NCI-H446 treated with DMSO at 0.1 percent for 48 hours (cell line): ENCODE measurements at places on chromosomes 5 and 9.

- DNase-seq: no peak
These were observed 687.8 kb downstream of the SLCO4C1 start for GRCh38 chr5:101608322-101608721.

DNA sequence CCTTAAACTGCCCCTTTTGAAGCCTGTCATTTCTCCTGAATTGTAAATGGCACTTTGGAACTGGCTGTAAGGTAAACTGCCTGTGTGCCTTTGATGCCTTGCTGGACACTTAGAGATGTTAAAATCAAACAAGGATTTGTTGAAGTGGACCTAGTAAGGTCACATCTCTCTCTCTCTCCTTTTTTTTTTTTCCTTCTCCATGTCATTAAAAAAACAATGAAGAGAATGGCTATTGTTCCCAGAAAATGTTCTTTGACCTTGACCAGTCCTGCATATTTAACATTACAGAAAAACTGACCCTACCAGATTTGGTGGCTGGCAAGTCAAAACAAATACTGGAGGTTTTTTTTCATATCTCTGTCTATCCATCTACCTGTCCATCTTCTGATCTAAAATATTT lies 2.9 kb upstream of the DAB2 start:
- no peak for DNase-seq

DNA sequence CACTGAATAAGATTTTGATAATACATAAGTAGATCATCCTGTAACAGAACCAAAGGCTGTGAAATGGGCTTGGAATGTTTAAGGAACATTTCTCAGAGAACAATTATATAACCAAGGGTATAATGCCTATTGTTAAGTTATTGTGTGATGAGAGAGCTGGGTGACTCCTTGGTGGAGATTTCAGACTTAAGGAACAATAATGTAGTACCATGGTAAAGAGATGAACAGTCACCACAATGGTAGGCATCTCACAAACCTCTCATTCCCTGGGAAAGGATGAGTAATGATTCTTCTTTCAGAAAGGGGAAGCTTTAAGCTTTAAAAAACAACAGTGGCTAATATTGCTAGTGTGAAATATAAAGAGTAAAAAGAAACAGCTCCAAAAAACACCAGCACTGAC lies 147.4 kb downstream of the TRIM36 start:
- DNase-seq: no peak

- no peak for DNase-seq
These were observed 106.7 kb upstream of the IER5L start for GRCh38 chr9:129284607-129285291.

DNA sequence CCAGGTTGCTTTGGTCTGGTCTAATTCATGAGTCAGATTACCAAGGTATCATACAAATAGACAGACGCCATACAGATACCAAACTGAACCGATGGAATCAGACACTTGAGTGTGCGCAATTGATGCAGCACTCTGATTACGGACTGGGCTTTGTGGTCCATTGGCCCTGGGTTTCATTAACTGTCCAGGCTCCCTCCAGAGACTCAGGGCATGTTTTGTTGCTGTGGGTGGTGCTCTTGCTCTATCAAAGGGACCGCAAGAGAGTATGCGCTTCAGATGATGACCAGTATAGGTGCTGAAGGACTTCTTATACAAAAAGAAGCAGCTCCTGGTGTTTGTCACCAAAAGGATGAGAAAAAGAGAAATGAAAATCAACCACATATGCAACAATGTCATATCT lies 36.9 kb upstream of the ANKRD55 start:
- no peak for DNase-seq

- no peak for DNase-seq
These were observed 103.5 kb upstream of the NR3C1 start for GRCh38 chr5:143506836-143507552.

DNA sequence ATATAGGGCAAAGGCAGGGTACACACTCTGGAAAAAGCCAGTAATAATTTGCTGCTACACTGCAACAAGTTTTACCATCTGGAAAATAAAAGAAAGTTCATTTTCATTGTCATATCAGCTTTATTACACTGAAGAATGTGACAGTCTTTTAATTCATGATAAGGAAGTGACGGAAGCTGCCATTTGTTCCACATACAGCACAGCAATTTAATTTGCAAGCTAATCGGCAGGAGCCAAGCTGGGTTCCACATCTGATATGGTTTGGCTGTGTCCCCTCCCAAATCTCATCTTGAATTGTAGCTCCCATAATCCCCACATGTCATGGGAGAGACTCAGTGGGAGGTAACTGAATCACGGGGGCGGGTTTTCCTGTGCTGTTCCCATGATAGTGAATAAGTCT lies 16.5 kb downstream of the PRELID2 start:
- DNase-seq: no peak

DNA sequence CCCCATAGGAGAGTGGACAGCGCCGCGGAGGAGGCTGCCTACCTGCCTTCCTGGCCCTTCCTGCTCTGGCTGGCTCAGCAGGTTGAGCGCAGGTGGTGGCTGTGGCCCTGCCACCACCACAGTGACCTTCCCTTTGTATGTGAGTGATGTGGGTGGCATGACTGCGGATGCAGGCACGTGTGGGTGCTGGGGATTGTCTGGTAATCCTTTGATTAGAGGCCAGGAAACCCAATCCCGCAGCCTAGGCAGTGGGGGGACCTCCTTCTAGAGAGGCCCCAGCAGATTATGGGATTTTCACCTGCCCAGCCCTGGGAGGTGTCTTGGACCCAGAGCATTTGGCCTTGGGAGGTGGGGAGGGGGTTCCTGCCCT lies 16.5 kb downstream of the RXRA start:
- DNase-seq: no peak

- DNase-seq: no peak
These were observed 800.7 kb upstream of the CTNND2 start for GRCh38 chr5:12704955-12705354.

- no peak for DNase-seq
These were observed 77.5 kb downstream of the SLC1A3 start for GRCh38 chr5:36683821-36684434.

DNA sequence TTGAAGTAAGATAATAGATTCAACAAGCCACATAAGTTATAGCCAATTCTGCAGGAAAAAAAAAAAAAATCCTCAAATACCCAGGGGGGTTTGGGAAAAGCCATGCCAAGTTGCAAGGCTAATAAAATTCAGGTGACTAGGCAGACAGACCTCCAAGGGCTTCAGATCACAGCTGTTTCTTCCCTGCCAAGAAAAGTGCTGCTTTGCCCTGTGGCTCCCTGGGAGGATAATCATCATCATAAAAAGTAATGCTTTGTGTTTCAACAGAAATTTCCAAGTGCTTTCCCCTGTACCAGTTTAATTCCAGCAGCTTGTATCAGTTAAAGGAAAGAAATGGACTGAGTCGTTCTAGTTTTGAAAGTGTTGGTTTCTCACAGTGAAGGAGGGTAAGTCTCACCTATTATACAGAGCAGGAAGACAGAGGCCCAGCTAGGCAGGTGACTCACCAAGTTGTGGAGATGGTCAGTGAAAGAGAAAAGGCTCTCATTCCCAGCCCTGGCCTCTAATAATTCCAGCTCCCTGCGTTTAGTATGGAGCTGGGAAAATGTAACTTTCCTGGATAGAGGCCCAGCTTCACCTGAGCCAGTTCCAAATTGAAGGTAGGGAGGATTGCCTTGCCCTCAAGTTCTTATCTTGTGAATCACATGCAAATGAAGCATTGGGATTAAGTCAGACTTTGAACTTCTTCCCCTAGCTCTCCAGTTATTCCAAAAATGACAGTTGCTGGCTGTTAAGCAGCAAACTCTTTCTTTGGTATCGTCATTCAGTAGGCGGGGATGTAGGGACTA lies 263.4 kb downstream of the GRIA1 start:
- peak; percentile 25 for DNase-seq

DNA sequence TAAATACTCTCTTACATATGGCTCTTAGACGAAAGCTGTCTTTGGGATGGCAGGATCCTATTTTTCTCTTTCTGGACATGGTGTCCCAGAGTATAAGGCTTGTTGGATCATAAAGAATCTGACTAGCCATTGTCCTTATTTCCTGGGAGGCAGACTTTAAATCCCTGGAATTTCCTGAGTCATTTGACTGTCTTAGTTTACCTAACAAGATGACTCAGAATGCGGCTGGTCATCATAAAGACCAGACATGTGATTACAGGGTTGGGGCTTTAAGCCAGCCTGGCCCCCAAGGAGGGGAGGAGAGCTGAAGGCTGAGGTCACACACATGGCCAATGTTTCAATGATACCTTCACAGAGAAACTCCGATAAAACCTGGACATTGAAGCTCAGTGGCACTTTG lies 37.2 kb downstream of the FAM240B start:
- no peak for DNase-seq

- no peak for DNase-seq
These were observed 12.5 kb upstream of the SSBP2 start for GRCh38 chr5:81763294-81763928.

GRCh38 chr5:161022151-161022550 lies 170.1 kb upstream of the ATP10B start:
- no peak for DNase-seq

- DNase-seq: no peak
These were observed 111.4 kb upstream of the ARRDC3 start for GRCh38 chr5:91494447-91494996.

DNA sequence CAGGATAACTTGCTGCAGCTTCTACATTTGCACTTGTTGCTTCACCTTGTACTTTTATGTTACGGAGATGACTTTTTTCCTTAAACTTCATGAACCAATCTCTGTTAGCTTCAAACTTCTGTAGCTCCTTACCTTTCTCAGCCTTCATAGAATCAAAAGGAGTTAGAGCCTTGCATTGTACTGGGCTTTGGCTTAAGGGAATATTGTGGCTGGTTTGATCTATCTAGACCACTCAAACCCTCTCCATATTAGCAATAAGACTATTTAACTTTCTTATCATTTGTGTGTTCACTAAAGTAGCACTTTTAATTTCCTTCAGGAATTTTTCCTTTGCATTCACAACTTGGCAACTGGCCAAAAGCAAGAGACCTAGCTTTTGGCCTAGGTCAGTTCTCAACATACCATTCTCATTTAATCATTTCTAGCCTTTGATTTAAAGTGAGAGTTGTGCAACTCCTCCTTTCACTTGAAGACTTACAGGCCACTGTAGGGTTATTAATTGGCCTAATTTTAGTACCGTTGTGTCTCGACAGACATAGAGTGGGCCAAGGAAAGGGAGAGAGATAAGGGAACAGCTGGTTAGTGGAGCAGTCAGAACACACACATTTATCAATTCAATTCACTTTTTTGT lies 63.7 kb downstream of the SHOC1 start:
- DNase-seq: no peak

GRCh38 chr5:54311176-54311677 lies 854 bp upstream of the ARL15 start:
- DNase-seq: no peak

DNA sequence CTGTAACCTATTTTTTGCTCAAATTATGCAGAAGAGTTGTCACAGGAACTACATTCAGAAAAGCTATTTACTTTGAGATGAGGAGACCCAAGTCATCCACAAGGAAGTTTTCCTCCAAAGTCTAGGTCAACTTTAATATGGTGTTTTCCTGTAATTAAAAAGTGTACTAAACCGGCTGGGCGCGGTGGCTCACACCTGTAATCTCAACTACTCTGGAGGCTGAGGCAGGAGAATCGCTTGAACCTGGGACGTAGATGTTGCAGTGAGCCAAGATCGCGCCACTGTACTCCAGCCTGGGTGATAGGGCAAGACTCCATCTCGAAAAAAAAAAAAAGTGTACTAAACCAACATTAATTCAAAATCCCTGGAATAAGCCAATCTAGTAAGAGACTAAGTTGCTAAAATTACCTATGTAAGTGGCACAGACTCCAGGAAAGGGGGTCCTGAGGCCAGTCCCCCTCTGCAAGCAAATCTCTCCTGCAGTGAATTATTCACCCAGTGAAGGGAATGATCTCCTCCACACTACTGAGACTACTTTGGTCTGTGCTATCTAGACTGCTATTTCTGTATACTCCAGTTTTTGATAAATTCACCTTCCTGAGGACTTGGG lies 38.9 kb downstream of the FNBP1 start:
- DNase-seq: no peak

- no peak for DNase-seq
These were observed 1.0 kb upstream of the ERCC6L2 start for GRCh38 chr9:95874303-95874988.

- no peak for DNase-seq
These were observed 1.7 kb downstream of the SIL1 start for GRCh38 chr5:139196296-139196956.

DNA sequence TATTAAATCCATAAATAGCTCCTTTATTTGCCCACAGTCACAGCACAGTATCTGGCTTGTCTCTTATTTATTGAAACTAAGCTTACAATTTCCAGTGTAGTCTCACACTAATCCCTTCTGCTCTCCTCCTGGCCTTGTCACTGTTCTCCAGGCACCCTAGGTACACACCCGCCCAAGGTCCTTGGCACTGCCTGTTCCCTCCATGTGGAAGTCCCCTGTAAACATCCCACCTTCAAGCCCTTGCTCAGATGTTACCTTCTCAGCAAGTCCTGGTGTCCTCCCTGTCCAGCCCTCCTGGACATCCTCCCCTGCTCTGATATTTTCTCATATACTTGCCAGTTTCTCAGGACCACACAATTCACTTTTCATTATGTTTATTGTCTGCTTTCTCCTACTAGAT lies 44.2 kb upstream of the CFAP157 start:
- DNase-seq: no peak

- no peak for DNase-seq
These were observed 104.7 kb upstream of the CKMT2 start for GRCh38 chr5:81128416-81128815.

DNA sequence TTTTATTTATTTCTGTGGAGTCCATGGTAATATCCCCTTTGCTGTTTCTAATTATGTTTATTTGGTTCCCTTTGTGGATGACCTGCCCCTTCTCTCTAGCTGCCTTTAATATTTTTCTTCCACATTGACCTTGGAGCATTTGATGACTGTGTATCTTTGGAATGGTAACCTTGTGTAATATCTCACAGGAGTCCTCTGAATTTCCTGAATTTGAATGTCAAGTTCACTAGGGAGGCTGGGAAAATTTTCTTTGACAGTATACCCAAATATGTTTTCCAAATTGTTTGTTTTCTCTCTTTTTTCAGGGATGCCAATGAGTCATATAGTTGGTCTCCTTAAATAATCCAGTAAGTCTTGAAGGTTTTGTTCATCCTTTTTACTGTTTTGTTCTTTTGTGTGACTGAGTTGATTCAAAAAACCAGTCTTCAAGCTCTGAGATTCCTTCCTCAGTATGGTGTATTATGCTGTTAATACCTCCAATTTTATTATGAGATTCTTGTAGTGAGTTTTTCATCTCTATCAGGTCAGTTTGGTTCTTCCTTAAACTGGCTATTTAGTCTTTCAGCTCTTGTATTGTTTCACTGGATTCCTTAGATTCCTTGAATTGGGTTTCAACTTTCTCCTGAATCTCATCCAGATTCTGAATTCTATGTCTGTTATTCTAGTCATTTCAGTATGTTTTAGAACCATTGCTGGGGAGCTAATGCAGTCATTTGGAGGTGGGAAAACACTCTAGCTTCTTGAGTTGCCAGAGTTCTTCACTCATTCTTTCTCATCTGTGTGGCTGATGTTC lies 349.0 kb upstream of the TARS1 start:
- no peak for DNase-seq
